ENCODE measurements at places on chromosomes 3 and 15.

GRCh38 chr15:99989095-99989494 is 255.9 kb upstream of the LYSMD4 start:
- DNase-seq = no peak

DNA sequence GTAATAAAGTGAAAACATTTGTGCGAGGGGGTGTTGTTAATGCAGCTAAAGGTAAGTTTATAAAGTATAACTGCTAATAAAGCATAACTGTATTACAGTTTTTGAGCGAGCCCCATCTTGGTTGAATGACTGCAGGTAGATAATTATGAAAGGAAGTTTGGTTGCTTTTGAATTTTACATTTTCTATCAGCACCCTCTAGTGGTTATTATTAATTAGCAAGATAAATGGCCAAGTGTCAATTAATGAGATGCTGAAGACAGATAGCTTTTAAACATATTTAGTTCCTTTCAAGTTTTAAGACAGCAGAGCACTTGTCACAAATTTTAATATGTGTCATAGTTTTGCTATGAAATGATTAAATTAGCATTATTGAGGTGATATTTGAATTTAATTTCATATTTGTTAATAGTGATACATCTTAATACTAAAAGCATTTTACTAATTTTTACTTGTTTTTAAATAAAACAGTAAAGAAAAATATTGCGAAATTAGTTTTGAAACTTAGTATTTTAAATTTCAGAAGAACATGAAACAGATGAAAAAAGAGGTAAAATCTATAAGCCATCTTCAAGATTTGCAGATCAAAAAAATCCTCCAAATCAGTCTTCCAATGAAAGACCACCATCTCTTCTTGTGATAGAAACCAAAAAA is 15.1 kb downstream of the U2SURP start:
- no peak for DNase-seq

DNA sequence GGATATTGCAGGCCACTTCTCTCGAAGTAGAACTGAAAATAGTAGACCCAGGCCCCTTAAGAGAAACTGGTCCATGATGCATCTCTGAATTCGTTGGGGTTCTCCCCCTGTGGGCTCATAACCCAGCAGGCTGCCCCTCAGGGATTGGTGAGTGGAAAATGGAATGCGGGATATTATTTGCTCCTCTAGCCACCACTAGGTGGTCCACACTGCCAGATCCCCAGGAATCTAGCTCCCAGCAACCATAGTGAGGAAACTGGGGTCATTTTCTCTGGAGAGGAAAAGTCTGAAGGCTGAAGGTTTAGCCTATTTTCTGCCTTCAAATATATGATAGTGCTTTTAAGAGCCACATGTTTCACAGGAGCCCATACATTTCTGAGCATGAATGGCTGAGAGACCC is 6.7 kb downstream of the CX3CR1 start:
- DNase-seq = no peak

DNA sequence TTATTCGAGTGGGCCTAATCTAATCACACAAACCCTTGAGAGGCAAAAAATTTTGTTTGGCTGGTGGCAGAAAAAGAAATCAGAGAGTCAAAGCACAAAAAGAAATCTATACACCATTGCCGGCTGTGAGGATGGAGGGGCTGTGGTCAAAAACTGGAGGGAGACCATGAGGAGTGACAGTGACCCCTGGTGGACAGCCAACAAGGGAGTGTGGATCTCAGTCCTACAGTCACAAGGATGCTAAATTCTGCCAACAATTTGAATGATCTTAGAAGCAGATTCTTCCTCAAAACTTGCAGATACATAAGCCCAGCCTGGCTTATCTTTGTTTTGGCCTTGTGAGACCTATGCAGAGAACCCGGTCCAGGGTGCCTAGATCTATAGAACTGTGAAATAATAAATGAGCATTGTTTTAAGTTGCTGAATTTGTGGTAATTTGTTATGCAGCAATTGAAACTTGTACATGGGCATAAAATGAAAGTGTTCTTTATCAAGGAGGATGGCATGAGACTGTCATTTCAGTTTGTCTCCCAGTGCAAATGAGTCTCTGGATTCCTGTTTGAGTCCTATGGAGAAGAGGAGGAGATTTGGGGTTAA is 103.0 kb upstream of the ARHGEF26 start:
- peak; percentile 35 for DNase-seq

DNA sequence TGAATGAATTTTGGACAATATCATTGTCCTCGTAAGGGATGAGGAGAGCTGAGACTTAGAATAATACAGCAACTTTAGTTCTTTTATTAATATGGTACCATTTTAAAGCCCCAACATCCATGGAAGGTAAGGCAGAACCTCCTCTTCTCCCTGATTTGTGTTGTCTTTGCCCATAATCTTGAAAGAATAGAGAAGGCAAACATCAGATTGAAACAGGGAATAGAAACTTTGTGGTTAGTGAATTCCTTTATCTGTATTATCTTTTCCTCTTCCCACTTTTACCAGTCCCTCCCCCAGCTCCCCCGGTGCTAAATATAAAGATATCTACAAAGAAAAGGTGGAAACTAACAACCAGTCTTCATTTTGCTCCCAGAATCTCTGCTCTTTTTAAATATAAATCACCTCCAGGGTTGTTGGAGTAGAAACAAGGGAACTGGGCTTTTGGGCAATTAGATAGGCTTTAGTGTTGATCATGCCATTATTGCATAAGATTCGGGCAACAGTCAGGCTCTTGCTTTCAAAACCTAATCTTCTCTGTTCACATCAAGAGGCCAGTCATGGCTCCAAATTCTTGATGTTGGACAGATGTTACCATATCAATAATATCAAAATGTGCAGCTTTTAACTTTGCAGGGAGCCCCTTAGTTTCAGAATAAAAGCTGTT is 32.5 kb downstream of the ITPR1 start:
- DNase-seq = no peak

DNA sequence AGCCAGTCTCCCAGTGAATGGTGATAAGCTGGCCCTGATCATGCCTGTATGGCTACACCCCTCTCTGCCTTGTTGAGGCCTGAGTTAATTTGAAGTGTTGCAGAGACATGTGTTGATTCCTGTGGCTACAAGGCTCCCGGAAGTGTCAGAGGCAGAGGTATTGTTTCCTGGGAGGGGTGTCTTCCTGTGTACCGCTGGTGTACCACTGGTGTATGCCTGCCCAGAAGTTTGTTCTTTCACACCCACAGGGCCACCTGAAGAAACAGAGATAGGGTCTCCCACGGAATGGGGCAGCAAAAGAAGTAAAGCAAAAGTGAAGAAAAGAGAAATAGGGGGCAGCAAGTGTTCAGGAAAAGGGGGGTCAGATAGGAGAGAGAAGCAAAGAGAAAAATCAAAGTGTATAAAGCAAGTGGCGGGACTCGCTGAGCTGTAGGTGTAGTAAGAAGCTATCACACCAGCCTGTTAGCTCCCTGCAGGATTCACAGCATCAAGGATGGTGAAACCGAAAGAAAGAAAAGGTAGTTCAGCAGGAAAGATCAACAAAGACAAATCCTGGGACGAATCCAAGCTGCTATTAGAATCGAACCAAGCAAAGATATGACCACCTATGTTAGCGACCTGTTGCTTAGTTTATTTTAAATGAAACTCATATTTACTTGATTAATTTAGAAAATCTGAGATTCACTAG is 36.6 kb upstream of the CD47 start:
- peak; percentile 68 for DNase-seq

- no peak for DNase-seq
Observed at GRCh38 chr3:14802381-14802731, 16.4 kb upstream of the FGD5 start.

GRCh38 chr15:28888302-28888894 is 2.6 kb downstream of the APBA2 start:
- DNase-seq = no peak

DNA sequence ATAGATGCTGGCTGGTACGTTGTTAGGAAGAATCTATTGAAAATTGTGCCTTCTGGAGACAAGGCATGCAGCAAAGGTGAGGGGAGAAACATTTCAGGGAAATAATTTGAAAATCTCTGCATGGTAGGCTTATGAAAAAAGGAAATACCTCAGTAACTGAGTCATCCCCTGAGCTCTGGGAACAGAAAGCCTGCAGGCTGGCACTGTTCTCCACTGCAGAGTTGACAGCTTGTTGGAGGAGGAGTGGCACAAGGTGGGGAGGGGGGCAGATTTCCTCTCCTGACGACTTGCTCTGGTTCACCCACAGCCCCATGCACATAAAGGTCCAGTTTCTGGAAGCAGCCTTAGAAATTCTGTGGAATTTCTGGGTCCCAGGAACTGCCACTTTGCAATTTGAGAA is 179.4 kb downstream of the ABHD5 start:
- no peak for DNase-seq

GRCh38 chr3:104438706-104439105 is 928.0 kb upstream of the ALCAM start:
- no peak for DNase-seq

- no peak for DNase-seq
Observed at GRCh38 chr15:62524848-62525247, 359.8 kb upstream of the C2CD4B start.

DNA sequence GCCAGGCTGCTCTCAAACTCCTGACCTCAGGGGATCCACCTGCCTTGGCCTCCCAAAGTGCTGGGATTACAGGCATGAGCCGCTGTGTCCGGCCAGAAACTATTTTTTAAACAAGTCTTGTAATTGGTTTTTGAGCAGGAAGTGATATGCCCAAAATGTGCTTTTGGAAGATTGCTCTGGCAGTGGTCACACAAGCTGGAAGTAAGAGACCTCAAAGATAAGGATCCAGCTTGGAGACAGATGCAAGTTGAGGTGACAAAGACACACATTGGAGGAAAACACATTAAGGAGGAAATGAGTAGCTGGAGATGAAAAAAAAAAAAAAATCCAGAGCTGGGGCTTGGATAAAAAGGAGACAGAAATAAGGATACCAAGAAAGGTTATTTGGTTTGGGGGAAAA is 6.3 kb downstream of the TM4SF18 start:
- DNase-seq = no peak

GRCh38 chr3:29642393-29643033 is 361.6 kb downstream of the RBMS3 start:
- no peak for DNase-seq

DNA sequence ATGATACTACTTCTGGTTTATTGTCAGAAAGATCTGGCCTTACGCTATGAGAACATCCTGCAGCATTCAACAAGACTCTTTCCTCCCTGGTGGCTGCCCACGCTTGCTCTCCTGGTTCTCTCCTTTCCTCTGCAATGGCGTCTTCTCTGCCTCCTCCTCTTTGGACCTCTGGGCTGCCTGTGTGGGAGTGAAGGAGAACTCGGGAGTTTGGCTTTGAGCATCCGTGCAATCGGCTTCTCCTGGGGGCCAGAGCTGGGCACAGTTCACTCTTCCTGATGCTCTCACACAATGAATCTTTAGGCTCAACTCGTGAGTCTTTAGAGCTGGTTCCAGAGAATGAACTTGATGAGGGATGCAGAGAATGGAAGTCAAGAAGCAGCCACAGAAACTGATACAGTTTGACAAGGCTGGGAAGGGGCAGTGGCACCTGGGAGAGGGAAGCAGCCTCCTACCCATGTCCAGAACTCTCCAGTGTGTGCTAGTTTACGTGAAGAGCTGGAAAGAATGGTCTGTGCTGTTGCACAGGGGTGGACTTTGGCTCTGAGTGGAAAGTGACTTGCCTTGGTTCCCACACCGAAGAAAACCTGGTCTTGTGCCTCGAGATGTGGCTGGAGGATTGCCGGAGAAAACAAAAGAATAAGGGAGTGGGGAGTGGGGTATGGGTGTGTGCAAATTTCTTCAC is 37.9 kb downstream of the RPLP1 start:
- DNase-seq = no peak

GRCh38 chr3:195893044-195893395 is 15.3 kb downstream of the TNK2 start:
- no peak for DNase-seq

DNA sequence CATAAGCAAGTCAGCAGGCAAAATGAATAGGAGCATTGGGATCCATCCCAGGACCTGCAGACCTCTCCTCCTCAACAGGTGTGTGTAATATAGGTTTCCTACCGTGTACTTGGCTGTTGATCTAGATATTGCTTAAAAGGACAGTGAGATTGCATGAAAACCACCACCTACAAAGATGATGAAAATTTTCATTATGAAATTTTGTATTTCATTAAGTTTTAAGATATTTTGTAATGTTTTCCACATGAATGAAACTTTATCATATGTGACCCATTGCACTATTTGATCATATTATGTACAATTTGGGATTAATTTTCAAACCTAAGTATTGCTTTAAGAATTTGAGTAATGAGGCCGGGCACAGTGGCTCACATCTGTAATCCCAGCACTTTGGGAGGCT is 94.3 kb upstream of the TRPM1 start:
- DNase-seq = no peak

- no peak for DNase-seq
Observed at GRCh38 chr15:62782071-62782841, 260.3 kb upstream of the TPM1 start.

GRCh38 chr3:152123457-152123856 is 145.3 kb upstream of the MBNL1 start:
- DNase-seq = no peak

- no peak for DNase-seq
Observed at GRCh38 chr3:4729061-4729973, 236.2 kb downstream of the ITPR1 start.

GRCh38 chr15:89244574-89244903 is 760 bp downstream of the FANCI start:
- DNase-seq = no peak

GRCh38 chr3:46695177-46695961 is 1.9 kb upstream of the ALS2CL start:
- DNase-seq = peak; percentile 73

DNA sequence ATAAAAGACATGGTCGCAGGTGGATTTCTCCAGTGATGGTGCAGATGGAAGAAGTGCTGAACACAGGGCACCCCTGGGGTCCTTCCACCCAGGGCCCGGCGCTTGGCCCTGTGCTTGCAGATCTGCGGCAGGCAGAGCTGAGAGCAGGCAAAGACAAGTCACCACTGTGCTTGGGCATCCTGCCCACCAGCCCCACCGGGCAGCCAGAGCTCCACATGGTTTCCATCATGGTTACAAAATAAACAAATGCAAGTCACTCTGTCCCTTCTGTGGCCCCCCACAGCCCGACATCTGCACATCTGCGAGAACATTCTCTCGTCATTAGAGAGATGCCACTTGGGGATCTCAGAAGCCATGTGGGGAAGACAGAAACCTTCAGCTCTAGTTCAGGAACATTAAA is 37.6 kb upstream of the SFMBT1 start:
- DNase-seq = no peak

GRCh38 chr15:58081891-58082290 is 16.4 kb upstream of the ALDH1A2 start:
- no peak for DNase-seq

DNA sequence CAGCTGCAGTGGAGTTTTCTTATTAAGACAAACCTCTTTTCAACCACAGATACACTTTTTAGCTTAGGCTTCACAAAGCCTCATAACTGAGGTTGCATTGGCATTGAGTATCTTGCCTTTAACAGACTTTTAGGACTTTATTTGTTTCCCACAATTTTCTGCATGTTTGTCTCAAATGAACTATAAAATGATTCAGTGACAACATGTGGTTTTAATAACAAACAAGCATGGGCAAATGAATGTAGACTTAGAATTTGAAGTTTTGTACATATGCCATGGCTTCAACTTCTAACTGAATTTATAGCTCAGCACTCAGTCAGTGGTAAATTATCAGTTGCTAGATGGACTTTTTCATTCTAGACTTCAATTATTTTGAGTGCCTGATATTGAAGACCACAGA is 101.6 kb downstream of the SLC25A26 start:
- DNase-seq = no peak

- no peak for DNase-seq
Observed at GRCh38 chr3:84125760-84126159, 833.0 kb upstream of the CADM2 start.

- DNase-seq = no peak
Observed at GRCh38 chr3:116824208-116824607, 114.6 kb downstream of the TUSC7 start.

- DNase-seq = no peak
Observed at GRCh38 chr3:42713747-42714146, 11.1 kb upstream of the HHATL start.
